ENCODE measurements at places on chromosomes 1 and 21.

- no peak for DNase-seq
Observed at GRCh38 chr1:26857473-26858060, 5.4 kb upstream of the SFN start.

GRCh38 chr1:7284839-7285435 lies 486.2 kb upstream of the VAMP3 start:
- no peak for DNase-seq

DNA sequence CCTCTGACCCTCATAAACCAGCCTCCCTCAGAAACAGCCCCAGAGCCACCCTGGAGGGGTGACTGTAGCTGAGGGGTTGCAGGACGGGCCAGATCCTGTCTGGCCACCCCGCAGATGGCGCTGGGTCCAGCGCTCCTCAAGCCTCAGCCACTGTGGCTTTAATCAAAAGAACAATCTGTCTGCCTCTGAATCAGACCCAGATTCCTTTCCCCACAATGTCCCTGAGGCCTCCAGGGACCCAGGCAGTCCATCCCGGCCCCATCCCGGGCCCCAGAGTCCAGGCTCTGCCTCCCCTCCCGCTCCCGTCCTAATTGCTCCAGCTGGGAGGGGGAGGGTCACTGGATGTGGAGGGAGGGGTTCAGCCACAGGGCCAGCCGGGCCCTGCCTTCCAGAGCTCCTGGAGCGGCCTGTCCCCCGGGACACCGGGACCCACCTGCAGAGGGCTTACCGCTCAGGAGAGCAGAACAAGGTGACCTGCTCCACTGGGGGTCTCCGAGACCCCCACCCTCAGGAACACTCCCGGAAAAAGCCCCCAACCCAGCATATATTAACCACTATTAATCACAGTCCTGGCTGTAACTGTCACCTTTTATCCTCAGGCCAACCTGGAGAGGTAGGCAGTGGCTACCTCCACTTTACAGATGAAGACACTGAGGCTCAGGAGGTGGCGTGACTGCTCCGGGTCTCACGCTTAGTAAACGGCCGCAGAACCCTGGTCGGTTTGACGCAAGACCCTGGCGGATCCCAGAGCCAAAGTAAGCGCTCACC lies 836 bp upstream of the FBLIM1 start:
- no peak for DNase-seq

GRCh38 chr1:247407180-247407616 lies 8.8 kb upstream of the NLRP3 start:
- DNase-seq, result no peak

DNA sequence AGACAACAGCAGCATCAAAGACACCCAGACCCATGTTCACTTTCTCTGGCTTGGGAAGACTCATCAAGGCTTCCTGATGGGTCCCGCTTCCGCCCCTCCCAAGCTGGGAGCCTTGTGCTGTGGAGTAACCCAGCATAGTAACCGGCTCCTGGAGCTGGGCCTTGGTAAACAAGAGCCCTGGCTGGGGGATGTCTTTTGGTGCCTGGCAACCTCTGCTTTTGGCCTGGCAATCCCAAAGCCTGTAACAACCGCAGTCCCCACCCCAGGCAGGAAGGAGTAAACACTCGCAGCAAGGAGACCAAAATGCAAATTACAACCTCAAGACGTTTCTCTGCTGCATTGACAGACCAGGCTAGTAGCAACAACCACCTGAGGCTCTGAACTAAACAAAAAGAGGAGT lies 16.9 kb upstream of the THRAP3 start:
- DNase-seq, result no peak

DNA sequence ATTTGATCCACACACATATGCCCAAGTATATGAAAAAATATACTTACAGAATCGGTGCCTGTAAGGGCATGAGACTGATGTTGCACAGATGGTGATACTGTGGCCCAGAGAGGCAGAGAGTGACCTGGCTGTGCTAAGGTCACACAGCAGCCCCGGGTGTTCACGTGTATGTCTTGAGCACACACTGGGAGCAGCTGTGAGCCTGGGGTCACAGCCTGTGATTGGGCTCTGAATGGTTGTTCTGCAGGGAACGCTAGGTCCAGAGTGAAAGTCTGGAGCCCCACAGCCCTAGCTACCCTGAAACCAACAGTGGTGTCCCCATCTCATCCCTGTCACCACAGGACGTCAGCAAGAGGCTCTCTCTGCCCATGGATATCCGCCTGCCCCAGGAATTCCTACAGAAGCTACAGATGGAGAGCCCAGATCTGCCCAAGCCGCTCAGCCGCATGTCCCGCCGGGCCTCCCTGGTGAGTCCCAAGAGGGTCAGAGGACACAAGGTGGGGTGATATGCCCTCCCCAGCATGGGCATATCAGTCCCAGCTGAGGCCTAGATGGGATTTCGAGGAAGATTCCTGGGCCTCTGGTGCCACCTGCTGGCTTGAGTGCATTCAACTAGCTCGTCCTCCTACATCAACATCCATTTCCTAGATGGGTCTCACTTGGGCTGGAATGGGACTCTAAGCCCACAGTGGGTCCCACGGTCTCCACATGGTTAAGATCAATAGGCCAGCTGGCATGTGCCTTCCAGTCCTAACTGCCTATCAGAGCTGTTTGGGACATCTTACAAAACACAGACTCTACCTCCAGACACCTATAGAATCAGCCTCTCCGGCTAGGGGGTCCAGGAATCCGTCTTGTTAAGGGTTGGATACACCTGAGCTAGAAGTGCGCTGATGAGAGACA lies 19.7 kb downstream of the CDK18 start:
- peak; percentile 75 for DNase-seq

DNA sequence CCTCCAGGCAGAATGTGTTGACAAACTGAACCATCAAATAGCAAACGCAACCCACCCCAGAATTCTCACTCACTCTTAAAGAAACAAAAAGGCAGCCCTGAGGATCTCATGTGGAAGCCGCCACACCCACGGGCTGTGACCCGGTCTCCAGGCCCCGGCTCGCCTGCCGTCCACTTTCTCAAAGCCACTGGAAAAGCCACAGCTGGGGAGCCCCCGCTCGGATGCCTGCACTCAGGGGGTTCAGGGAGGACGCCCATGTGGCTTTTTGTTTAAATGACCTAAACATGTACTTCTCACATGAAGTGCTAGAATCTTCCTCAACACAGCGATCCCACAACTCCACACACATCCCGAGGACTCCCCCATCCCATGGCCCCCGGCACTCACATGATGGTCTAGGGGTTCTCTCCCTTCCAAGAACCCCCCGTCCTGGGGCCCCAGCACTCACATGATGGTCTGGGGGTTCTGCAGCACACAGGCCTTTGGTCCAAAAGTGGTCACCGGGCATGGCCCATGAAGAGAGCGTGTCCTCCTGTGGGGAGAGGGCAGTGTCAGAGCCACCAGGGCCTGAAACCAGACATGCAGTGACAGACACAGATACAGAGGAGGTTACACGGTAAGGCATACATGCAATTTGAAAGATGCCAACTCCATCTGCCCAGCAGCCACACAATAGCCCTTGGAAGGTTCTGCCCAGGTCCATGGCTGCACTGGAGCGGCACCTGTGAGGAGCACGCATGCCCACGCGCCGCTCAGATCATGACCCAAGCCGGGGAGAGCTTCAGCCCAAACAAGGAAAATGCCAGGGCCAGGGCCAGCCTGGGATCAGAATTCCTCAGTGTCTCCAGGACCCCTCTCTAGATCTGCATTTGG lies 16.5 kb downstream of the NADK start:
- DNase-seq, result no peak

- DNase-seq, result no peak
Observed at GRCh38 chr1:181206979-181207790, 118.7 kb downstream of the IER5 start.

DNA sequence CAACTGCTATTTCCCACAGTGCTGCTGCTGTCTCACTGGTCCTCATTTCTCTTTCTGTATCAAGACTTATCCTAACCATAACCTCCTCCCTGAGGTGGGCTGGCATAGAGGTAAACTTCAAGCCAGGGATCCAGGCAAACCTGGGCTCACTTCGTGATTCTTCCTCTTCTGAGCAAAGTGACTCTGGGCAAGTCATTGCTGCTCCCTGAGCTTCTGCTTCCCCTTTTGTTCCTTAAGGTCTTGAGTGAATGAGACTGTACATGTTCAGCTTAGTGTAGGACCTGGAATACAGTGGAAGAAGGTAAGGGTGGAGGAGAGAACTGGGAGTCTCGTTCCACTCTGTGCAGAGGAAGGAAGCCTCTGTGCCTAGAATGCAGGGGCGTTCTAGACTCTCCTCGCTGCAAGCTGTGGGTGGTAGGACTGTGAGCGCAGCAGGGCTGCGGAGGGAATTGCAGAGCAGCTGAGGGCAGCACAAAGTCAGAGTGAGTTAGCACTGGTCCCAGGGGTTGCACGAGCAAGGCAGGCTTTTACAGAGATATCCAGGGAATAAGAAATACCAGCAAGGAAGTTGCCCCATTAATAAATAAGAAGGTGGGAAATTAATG lies 11.4 kb upstream of the ERI3 start:
- DNase-seq, result no peak

DNA sequence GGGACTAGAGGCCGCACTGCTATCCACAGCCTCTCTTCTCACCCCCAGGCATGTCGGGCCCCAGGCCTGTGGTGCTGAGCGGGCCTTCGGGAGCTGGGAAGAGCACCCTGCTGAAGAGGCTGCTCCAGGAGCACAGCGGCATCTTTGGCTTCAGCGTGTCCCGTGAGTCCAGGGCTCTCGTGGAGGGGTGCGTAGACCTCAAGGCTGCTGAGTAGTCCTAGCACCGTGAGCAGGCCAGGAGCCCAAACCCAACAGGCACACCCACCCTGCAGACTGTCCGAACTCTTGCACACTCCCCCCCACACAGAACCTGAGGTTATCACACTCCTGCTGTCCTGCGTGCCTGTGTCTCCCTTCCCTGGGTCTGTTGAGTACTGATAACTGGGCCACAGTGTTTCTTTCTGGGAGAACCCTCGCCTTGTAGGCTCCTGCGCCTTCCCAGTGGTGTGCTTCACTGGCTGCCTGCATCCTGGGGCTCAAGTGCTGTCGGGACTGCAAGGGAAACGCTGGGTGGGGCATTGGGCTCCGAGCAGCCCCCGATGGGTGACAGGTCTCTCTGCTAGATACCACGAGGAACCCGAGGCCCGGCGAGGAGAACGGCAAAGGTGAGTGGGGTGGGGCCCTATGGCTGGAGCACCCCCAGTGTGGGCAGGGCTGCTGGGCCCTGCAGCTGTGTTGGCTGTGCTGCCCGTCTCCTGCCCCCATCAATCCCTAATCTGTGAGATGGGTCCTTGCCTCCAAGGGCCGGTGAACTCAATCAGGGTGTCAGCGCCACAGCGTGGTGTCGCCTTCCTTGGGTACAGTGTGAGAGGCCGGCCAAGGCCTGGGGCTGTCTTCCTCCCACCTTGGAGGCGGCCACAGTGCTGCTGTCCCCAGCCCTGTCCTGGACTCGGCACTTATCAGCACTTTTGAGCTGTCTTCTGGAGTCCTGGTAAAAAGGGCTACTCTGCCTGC lies 4.0 kb upstream of the GJC2 start:
- DNase-seq, result no peak

GRCh38 chr1:70948396-70949017 lies 99.1 kb downstream of the PTGER3 start:
- DNase-seq, result no peak

DNA sequence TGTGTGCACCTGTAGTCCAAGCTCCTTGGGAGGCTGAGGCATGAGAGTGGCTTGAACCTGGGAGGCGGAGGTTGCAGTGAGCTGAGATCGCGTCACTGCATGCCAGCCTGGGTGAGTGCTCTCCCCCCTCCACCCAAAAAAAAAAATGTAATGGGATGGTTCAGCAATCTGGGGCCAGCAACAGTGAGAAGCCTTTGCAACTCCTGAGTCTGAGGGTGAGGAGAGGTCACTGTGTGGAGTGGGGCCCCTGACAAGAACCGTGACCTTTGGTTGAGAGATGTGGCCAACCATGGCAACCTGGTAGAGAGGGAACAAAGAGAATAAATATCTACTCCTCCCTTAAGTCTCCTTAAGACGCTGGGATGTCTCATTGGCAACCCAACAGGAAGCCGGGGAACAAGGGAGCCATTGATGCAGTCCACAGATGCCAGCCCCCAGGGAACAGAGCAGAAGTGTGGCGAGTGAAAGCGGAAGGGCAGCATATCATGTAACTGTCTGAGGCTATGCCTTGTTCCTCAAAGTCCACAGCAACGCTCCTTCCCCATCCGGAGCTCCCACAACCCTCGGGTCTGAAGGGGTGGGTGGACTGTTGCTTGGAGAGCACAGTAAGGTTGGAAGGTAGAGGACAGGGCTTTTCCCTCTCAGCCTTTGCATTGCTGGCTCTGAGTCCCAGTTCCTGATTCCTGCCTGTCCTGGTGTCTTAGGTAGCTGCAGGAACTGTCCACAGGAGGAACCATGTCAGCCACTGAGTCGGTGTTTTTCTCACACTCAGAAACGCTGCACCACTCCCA lies 8.3 kb downstream of the TRNP1 start:
- DNase-seq, result peak; percentile 75

DNA sequence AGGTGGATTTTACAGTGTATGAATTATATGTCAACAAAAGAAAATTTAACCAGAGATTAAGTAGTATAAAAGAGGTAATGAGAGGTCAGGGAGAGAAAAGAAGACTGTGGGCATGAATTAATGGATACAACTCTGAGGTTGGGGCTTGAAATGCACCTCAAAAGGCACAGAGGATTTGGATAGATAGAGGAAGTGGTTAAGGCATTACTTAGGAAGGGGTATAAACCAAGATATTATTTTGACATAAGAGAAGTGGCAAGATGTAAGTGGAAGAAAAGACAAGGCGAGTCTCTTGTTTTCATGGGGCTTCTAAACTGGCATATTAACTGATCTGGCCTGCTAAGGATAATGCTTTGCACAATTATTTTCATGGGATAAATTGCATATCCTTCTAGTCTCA lies 34.1 kb downstream of the RAP1A start:
- no peak for DNase-seq

- DNase-seq, result no peak
Observed at GRCh38 chr21:30652891-30653290, 10.2 kb downstream of the KRTAP20-3 start.

DNA sequence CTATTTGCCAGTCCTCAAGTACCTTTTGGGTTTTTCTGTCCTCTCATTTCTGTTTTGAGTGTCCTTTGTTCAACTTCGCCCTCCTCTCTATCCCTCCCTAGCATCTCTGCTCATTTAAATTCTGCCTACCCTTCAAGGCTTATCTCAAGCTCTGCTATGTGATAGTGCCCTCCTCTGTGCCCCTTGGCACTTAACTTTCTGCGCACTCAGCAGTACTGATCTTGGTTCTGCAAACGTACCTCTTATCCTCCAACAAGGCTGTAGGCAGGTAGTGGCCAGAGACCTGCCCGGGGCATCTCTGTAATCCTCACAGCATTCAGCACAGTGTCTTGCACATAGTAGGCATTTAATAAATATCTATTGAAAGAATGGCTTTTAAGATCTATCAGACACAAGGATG lies 5.3 kb upstream of the IL20 start:
- DNase-seq, result no peak
